ENCODE measurements at places on chromosomes 5 and 9. TPM values are rescaled to one million over a fixed set of nuclear protein-coding genes. Genes with fewer than 3 reads are reported as not detected.

Gene APC
- polyA plus RNA-seq = 47.4 TPM

Gene IFNA1
- not detected for polyA plus RNA-seq

Gene REEP2
- not detected for polyA plus RNA-seq

Gene SLC6A18
- not detected for polyA plus RNA-seq

Gene DAB2IP
- not detected for polyA plus RNA-seq

DNA sequence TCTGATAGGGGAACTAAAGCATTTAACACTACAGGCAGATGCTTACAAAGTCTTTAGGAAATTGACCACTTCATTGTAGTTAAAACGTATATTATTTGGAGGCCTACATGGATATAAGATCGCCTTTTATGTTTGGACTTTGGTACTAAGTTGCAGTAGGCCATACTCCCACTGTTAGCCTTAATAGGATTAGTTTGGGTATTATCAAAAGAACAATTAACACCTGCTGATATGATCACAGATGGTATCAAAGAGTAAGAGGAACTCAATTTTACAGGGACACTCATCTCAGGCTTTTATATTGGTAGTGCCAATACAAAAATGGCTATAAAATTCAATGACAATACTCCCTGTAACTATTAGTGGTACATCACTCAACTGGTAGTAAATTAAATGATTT, 1183.0 kb downstream of the MAT2B start:
- DNase-seq = no peak

DNA sequence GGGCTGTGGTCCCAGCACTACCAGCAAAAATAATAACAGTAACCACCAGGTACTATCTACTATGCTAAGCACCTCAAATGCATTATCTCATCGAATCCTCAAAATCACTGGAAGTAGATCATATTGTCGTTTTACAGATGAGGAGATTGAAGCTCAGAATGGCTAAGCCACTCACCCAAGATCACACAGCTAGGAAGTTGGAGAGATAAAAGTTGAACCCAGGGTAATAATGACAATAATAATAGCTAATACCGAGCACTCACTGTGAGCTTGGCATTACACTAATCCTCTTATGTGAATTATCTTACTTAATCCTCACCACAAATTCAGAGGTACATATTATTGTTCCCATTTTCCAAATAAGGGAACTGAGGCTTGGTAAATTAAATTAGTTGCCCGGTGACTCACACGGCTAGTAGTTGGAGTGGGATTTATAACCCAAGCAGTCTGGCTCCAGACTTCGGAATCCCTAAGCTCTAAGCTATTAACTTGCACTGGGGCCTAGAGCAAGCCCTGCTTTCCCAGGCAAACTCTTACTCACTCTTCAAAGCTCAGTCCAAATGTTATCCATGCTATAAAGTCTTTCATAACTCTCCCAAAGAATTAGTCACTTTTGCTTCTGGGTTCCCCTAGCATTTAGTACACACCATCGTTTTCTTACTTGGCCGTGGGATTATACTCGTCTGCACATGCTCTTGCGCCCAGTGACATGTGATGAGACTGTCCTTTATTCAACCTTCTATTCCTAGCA, 3.8 kb downstream of the ARSI start:
- no peak for DNase-seq

GRCh38 chr9:6567140-6567591, 78.4 kb downstream of the GLDC start:
- no peak for DNase-seq

- DNase-seq = no peak
Observed at GRCh38 chr5:1975406-1975715, 92.6 kb upstream of the IRX4 start.

DNA sequence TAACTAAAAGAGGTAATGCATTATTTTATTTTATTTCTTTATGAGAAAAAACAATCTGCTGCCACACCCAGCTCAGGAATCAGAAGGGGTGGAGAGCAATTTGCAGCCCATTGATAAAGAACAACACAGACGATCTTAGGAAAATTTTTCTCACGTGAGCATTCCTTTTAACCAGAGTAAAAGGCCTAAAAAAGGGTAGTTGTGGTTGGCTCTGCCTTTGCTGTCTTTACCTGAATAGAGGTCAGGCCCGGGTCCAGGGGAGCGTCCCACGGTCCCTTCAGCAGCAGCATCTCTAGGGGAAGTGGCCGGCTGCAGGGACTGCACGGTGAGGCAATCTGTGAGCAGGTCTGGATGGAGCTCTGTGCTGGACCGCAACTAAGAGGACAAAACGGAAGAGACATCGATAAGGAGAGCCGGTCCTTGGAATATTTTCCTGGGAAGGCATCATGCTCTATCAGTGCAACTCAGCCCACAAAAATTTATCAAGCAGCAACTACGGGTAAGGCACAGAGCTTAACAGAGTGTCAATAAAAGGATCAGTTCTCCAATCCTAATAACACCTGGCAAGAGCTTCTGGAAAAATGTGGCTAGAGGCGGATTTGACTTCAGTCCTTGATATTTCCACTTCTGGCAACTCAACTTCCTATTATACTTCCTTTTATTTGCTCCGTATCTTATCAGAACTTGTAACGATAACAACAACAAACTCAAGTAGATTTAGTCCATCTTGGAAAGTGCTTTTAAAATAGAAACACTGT, 372.8 kb upstream of the RFX3 start:
- no peak for DNase-seq

DNA sequence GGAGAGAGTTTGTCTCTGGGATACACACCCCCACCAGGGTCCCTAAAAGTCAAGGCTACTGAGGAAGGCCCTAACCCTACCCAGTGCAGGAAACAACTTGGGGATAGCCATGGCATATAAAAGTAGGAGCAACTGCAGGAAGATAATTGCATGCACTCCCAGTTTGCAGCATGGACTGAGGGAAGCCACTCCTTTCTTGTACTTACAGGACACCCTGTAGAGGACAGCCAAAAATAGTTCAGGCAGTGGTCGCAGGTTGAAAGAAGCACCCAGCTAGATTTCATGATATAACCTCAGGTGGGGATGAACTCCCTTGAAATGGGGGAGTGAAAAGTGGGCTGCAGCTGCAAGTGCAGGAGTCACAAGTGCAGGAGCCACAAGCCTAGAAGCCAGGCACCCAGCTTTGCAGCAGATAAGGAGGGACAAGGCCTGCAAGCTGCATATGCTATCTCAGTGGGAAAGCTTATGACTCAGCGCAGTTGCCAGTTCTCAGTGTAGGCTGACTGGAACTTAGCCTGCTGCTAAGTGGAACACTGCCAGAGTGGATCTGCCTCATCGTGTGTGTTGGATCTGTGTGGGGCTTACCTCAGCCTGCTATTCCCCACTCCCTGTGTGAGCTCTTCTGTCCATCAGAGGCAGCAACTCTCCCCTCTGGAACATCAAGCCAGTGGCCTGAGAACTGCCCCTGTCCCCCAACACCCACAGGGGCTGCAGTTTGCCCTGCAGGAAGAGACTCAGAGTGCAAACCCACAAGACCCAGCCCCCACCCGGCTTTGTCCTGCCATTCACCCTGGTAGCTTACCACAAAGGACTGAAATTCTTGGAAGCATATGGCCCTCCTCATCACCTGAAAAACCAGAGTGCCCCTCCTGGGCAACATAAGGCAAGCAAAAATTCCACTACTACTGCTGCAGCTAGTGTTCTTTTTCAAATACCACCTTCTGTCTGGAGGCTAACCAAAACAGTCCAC, 42.7 kb downstream of the CYLC2 start:
- DNase-seq = no peak

DNA sequence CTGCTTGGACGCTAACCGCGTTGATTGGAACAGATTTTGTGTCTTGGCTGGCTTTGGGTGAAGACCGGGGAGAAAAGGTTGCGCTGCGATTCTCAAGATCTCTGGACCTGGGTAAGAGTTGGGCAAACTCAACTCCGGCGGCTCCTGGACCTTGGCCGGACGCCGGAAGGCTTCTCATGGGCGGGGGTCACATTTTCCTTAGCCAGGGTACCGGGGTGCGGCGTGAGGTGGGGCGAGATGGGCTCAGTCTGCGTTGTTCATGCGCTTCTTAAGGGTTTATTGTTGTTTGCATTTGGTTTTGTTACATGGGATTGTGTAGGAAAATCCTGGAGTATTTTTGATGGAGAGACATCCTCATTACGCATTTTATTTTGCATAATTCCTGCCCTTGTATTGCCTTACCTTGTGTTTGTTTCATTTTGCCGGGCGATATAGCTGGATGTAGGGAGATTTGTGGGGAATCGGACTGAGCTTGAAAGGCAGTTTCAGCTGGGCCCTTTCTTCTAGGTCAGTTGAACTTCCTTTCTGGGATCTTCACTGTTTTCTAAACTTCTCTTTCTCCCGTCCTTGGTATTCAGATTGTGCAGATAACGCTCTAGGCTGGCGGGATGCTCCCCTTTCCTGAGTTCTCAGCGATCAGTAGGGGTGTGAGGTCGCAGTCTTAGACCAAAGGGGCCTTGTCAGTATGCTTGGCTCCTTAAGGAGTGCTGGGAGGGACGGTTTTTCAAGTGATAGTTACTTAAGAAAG, 524 bp downstream of the MEGF10 start:
- no peak for DNase-seq

GRCh38 chr5:56384186-56384585, 151.1 kb upstream of the ANKRD55 start:
- DNase-seq = no peak

- no peak for DNase-seq
Observed at GRCh38 chr9:81028504-81028903, 660.8 kb downstream of the TLE1 start.

DNA sequence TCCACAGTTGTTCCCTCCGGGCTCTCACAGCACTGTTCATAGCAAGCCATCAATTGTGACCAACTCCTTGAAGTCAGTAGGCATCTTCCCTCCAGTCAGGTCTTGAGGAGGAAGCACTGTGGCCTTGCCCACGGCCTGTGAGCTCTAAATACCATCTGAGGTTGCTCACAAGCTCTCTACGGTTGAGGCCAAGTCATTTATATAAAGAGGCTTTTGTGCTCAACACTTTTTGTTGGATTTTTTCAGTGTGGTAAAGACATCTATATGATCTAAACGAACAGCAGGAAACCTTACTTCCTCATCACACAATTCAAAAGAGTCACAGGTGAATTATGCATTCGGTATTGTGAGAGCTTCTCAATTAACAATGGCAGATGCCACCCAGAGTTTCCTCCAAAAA, 97.3 kb downstream of the ZNF462 start:
- DNase-seq = no peak

GRCh38 chr9:16236311-16236710, 634.2 kb downstream of the BNC2 start:
- no peak for DNase-seq

DNA sequence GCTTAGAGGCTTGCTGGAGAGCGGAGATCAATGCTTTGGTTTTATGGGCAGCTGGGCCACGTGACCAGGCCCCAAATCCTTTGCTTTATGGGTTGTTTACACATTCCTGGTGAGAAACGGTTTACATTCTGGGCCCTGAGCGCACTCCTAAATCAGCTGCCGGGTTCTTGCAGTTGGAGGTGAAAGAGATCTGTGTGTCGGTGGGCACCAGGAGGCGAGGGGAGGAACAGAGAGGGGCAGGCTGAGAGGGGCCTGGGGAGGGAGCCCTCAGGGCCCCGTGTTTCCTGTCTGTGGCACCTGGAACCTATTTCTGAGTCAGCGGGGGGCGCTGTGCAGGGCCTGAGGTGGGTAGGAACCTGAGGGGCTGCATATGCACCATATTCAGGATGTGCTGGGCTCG, 63.5 kb upstream of the HAND1 start:
- DNase-seq = no peak
